ENCODE measurements at places on chromosomes 7 and 10.

GRCh38 chr10:65907199-65907712, 1018.6 kb upstream of the LRRTM3 start:
- DNase-seq: no peak

DNA sequence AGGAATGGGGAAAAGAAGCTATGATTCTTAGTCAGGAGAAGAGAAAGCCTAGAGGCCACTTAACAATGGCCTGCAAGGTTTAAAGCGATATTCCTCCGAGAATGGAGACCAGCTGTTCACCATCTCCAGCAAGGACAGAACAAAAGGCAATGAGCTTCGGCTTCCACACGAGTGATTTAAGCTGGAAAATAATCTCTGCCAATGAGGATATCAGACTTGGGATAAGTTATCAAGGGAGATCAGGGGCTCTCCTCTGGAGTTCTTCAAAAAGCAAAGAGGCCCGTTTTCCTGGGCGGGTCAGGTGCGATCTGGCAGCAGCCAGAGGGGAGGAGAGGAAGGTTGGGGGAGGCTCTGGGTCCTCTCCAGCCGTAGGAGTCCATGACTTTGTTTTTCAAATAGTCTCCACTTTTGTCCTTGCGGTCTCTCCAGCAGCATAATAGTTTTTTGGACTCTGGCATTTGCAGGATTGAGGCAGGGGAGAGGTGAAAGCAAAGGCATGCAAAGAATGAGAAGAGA, 211.3 kb downstream of the SKIDA1 start:
- no peak for DNase-seq

- DNase-seq: no peak
Measured at GRCh38 chr10:3881622-3882021, 96.6 kb upstream of the KLF6 start.

GRCh38 chr7:155458111-155458877, at the start of gene EN2:
EN2 (plus strand) TSS chr7:155458129; CDS start chr7:155458378, 249 bp downstream.
- no peak for DNase-seq

GRCh38 chr7:18529239-18529638, 33.7 kb downstream of the HDAC9 start:
- DNase-seq: no peak

GRCh38 chr10:24176658-24177057, 32.3 kb upstream of the KIAA1217 start:
- DNase-seq: no peak

DNA sequence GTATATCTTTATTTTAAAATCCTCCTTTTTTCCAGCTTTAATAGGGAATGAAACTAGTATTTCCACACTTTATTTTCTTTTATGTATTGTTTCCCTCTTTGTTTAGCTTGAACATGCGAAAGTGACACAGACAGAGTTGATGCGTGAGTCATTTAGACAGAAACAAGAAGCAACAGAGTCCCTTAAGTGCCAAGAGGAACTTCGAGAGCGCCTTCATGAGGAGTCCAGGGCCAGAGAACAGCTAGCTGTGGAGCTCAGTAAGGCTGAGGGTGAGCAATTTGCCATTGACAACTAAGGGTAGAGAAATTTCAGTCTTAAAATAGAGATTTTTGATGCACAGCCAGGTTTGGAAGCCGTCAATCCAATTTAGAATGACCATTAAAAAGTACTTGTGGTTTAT, 73.1 kb downstream of the CYP51A1 start:
- no peak for DNase-seq

- no peak for DNase-seq
Measured at GRCh38 chr10:129761981-129762956, 201.8 kb downstream of the EBF3 start.

DNA sequence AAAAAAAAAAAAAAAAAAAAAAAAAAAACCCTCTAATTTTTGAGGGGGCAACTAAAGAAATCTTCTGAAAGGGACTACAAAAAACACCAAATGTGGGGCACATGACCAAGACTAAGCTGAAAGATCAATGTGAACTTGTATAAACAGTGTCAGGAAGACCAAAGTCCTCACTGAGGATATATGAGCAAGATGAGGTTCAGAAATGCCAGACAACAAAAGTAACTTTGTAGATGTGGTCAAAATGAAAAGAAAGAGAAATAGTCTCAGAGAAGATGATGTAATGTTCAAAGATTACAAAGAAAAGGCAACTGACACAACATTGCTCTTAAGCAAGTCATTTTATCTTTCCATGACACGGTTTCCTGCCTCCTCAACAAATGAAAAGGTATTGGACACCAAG, 48.7 kb upstream of the PTPRZ1 start:
- DNase-seq: no peak

DNA sequence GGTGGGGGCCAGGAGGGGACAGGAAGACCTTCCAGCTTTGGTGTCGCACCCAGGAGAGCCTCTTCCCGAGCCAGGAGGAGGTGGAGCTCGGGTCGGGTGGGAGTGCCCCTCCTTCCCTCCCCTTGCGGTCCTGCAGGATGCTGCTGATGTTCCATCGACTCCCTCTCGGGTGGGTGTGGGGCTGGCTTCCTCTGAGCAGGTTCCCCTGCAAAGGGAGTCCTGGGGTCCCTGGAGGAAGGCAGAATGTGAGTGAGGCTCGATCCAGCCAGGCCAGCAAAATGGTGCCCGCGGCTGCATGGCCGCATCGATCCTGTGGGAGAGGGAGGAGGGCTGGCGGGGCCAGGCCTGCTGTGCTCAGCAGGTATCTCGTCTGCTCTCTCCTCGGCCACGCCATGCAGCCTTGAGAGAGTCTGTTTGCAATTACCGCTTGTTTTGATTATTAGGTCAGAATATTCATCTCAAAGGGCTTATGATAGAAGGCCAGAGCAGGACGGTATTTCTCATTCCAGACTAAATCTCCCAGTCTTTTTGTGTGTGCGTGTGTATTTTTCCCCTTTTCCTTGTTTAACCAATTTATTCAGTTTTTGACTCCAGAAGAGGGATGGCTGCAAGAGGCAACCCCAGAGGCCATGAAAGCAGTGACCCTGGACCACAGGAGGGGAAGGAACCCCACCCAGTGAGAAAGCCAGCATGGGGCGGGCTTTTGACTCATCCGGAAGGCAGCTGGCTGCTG, 137.3 kb upstream of the ZMIZ1 start:
- no peak for DNase-seq

DNA sequence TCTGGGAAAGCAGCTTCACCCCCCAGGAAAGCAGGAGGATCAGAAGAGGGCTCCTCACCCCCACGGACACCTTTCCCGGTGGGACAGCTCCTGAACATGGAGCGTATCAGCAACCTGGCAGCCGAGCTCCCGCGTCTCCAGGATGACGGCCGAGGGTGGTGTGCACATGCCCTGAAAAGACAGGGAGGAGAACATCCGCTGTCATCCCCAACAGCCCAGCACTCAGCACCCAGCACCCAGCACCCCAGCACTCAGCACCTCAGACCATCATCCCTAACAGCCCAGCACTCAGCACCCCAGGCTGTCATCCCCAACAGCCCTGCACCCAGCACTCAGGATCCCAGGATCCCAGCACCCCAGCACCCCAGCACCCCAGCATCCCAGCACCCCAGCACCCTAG, 3.9 kb upstream of the CFAP46 start:
- DNase-seq: no peak

- DNase-seq: no peak
Measured at GRCh38 chr10:80491251-80492102, 37.4 kb downstream of the TSPAN14 start.

DNA sequence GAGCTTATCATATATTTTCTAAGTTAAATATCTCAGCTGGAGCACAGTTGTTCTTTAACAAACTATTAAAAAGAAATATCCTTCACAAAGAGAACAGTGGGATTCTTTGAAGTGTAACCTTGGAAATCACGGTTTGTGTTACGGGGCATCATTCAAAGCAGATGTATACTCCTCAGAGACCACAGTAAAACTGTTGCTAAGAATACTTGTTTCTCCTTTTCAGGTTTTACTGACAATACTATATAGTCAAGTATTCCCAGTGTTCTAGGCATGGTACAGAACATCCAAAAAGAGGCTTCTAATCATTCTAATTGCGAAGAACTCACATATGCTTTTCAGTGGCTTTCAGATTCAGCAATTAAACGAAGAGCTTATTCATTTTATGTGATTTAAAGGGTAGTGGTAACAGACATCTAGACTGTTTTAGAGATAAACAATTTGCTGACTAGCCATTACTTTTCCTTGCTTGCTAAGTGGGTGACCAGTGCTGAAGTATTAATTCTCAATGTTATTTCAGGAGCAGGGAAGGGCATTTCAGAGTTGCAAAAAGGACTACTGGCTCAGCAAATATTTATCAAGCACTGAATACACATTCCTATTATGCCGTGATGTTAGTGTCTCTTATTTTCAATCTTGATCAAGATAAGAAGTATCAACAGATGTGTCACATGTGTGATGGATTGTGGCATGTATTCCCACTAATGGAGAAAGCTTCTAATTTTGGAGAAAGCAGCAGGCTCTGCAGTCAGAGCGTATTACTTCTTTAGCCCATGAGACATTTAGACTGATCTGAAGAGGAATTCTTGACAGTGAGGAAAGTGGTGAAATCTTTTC, 236.8 kb downstream of the RNLS start:
- DNase-seq: no peak

- no peak for DNase-seq
Measured at GRCh38 chr10:1782841-1783240, 45.5 kb upstream of the ADARB2 start.

Data from activated gamma-delta T cell treated with anti-CD3 and anti-CD28 coated beads, Interleukin-2, amount 50 U/mL, for 16 hours (primary cell).